Stimulated activated naive CD4-positive, alpha-beta T cell treated with Interleukin-2 at 50 U/mL for 16 hours (primary cell): ENCODE measurements at places on chromosomes 5 and 9.

GRCh38 chr5:109876941-109877669, 187.4 kb downstream of the MAN2A1 start:
- DNase-seq: no peak

DNA sequence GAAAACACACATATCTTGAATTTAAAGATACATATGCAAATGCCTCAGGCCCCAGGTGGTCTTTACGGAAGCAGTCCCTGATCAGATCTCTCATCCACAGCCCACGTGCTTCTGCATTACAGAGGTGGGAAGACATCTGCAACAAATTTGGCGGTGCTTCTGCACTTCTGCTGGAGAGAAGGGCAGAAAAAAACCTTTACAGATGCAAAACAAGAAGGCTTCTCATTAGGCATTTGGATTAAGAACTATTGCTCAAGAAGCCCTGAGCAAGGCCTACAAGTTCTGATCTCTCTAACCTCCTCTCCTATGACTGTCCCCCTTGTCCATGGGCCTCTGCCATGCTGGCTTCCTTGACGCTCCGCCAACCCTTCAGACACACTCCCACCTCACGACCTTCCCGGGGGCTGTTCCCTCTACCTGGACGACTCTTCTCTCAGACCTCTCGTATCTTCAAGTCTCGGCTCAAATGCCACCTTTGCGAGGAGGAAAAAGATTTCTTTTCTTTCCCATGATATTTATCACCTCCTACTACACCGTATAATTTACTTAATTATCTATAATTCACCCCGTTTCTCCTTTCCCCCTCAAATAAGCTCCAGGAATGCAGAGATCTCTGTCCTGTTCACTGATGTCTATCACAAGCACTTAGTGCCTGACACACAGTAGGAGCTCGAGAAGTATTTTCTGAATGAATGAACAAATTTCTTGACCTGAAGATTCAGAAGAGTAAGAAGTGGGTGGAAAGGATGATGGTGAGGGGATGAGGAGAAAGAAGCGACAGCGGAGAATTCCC, 1.1 kb downstream of the MTMR12 start:
- DNase-seq: no peak

- no peak for DNase-seq
These were observed 197.0 kb downstream of the AOPEP start for GRCh38 chr9:94923326-94924089.

GRCh38 chr5:151198861-151199260, 25.0 kb downstream of the CCDC69 start:
- DNase-seq: no peak

DNA sequence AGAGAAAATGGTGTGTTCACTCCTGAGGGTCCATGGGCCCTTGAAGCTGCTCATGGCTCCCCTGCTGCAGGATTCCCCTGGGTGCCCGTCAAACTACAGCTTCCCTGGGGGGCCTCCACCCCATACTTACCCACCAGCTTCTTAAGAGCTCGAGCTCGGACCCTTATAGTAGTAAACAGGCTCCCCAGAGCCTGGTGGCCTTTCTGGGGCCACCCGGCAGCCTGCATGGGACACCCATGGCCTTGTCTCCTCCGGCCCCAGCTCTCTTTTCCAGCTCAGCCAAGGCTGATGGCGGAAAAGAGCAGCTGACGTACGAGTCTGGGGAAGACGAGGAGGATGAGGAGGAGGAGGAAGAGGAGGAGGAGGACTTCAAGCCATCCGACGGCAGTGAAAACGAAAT, 4.2 kb upstream of the CEL start:
- DNase-seq: no peak

- DNase-seq: no peak
These were observed 230.8 kb downstream of the BNC2 start for GRCh38 chr9:16639644-16640043.

DNA sequence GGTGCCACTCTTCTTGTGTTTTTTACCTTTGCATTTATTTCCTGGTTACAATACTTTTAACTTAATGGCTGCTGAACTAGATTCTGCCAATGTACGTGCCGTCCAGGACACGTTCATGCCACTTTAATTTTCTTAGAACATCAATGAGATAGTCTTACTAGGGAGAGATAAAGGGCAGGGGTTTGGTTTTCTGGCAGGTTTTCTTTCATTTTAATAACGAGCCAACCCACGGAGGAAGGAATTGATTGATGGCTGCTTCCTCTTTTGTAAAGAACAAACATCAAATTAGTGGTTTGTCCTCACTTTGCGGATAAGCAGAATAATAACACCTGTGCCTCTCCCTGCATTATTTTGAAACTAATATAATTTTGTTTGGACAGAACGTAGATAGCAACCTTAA, 135.7 kb downstream of the DOCK8 start:
- DNase-seq: no peak

DNA sequence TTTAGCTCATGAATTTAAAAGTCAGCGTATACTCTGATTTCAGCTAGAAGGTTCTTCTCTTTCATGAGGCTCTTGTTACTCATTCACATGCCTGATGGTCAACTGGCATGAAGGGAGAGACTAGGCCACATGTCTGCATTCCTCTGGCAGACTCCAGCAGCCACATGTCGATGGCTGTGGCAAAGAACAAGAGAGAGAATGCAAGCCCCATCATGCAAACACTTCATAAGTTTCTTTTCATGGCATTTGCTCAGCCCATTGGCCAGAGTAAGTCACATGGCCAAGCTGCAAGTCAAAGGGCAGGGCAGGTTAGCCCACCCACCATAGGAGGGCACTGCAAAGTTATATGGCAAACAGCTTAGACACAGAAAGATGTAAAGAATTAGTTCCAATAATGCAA, 5.4 kb downstream of the KCNV2 start:
- DNase-seq: no peak

DNA sequence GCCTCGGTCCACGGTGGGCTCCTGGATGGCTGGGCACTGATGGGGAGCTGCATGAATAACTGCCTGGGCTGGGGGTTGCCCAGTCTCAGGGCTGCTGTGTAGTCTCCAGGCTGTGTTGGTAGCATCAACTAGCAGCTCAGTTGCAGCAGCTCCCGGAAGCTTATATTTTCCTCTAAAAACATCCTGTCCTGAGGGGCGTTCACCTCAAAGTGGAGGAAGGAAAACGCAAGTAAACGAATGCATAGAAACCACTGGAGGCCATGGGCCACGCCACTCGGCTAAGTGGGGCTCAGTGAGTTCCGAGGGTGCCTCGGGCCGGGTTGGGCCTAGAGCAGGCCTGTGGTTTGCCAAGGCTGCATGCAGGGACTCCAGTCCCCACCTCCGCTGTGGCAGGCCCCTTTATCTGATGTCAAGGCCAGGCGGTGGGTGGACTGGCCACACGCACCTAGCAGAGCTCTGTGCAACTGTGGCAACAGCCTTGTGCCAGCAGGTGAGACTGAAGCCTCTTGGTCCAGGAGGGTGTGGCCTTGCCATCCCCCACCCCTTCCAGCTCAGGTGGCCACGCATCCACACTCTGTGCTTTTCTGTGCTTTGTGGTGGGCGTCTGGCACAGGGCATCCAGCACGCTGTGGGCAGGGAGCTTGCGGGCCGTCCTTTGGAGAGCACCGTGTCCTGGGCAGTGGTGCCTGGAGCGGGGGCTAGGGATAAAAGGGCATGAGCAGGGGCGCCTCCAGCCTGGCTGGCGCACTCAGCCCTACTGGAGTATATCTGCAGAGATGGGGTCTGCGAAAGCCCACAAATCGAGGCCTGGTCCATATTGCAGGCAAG, 15.1 kb downstream of the TCF7 start:
- no peak for DNase-seq

GRCh38 chr5:174301848-174302625, 256.5 kb downstream of the NSG2 start:
- DNase-seq: no peak

- DNase-seq: no peak
These were observed 3.0 kb upstream of the SMC2 start for GRCh38 chr9:104091116-104091515.

- DNase-seq: no peak
These were observed 211.5 kb upstream of the TARS1 start for GRCh38 chr5:33229216-33229615.

- DNase-seq: no peak
These were observed 5.5 kb downstream of the CNOT6 start for GRCh38 chr5:180499684-180500083.
